T-helper 1 cell (primary cell): ENCODE measurements at places on chromosomes 2 and 18.

DNA sequence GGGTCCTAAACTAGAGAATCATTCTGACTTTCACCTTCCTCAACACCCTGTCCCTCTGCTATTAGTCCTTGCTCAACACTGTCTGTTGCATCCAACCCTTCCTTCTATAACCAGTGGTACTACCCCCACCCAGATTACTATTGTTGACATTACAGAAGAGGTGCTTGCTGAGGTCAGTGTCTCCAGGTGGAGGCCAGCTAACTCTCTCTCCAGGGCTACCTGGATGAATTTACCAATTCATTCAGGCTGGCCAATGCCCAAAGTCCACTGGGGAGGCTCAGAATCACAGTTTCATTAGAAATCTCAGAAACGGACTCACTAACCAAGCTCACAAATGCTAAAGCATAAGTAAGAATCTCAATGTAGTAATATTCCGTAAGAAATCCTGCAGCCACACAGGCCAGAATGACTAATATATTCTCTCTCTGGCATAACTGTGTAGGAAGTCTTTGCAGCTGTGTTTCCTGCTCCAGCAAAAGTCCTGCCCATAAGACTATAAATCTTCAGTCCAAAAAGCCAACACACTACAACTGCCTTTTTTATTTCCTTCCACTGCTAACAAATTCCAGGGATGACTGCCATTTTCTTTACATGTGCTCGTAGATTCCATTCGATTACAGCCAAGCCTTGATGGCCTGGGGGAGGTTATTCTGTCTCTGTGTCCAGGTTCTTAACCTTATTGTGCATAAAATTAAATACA lies 10.0 kb upstream of the TTR start:
- DNase-seq: no peak

DNA sequence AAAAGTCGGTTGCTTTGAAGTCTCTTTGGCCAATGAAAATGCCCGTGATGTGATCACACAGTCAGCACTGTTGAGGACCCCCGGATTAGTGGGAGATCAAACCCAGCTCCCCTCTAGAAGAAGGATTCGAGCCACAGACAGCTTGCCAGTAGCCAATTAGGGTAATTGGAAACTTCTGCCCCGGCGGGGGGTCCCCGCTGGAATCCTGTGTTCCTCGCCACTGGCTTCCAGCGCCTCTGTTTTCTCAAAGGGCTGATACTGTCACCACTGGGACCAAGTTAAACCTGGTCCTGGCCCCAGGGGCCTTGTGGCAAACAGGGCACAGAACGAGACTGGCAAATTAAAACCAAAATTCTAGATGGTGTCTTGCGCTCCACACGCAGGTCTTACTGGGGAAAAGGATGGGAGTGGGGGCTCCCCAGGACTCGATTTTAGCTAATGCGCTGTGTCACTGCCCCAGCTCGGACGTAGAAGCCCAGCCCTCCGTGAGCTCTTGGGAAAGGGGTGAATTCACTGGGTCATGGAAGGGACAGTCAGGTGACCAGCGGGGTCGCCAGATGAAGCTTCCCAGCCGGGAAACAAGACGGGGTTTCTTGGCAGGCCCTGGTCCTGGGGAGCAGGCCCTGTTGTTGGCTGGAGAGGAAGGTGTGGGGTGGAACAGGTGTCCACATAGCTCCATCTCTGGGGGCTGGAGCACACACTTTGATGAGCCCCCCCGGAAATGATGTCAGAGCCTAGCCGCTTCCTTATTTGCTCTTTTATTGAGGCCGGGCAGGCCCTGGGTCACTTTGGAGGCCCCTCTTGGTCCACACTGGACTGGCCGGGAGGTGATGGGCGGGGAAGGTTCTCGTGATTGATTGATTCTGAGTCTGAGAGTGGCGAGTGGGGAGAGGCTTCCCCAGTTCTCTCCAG lies 90.2 kb downstream of the SMAD7 start:
- DNase-seq: no peak

DNA sequence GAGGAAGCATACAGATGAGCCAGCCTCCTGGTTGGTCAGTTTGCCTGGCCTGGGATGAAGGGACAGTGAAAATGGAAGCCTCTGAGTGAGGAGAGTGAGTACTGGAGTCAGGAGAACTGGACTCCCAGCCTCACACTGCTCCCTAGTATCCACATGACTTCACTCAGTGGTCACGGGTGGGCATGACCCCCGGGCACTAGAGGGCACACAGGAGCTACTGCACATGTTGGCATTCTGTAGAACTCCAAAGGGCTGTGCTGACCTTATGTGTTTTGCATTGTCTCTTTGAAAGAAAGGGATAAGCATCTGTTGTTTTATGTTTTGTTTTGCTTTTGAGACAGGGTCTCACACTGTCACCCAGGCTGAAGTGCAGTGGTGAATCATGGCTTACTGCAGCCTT lies 23.7 kb downstream of the NCAPH start:
- DNase-seq: no peak

DNA sequence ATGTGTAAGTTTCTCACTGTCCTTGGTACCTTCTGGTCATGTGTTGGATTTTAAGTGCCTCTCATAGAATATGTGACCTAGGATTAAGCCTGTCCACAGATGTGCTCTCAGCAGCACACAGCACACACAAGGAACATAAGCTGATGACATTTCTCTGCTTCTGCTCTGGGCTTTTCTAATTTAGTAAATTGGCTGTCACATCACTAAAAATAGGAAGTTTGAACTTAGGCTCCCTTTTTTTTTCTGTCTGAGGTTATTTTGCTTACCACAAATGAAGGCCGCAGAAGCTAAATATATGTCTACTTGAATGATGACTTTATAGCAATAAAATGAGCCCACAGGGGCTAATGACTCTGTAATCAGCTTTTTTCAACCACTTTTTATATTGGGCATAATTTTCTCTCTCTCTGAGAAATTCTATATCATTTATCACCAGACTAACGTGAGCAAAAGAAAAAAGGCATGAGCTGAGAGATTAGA lies 150.2 kb upstream of the KLHL14 start:
- no peak for DNase-seq

DNA sequence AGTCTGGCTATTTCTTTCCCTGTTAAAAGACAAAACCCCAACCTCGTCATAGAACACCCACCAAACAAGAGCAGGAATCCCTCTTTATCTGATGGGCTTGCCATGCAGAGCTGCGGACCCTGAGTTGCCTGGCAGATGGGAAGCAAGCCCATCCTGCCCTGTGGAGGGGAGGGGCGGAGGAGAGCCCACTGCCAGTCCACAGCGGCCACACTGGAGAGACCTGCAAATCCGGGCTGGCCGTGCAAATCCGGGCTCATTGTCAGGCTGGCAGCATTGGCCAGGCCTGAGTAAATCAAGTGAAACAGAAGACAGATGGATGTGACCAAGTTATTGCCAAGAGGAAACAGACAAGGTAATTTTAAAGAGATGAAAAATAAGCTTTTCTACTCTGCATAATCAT lies 22.0 kb downstream of the MYL12B start:
- no peak for DNase-seq

GRCh38 chr18:46899274-46899948 lies 17.9 kb downstream of the PIAS2 start:
- no peak for DNase-seq

- DNase-seq: no peak
Measured at GRCh38 chr2:58606799-58607198, 365.7 kb upstream of the FANCL start.

DNA sequence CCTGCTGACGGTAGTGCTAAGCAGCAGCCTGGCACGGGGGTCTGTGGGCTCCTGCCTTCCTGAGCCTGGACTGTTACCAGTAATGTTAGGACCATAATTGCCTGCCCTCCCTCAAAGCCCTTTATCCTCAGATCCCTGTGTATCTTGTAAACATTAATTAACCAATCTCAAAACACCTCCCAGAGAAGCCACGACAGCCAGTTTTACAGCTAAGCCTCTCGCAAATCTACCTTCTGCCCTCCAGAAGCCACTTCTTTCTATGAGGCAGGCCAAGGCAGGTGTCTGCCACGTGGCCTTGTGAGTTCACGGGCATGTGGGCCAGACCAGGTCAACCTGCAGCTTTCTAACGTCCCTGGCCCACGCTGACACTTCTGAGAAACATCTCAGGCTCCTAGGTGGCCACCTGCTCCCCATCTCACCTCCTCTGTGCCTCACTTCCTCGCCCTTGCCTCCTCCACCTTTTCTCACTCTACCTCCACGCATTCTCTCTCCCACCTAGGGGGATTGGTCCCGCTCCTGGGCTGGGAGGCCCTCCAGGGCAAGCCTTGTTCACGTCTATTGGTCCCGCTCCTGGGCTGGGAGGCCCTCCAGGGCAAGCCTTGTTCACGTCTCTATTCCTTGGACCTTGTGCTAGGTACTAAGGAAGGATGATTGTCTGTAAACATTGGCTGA lies 64.3 kb downstream of the EDAR start:
- DNase-seq: no peak

GRCh38 chr2:46503686-46504085 lies 24.3 kb downstream of the TMEM247 start:
- DNase-seq: no peak

DNA sequence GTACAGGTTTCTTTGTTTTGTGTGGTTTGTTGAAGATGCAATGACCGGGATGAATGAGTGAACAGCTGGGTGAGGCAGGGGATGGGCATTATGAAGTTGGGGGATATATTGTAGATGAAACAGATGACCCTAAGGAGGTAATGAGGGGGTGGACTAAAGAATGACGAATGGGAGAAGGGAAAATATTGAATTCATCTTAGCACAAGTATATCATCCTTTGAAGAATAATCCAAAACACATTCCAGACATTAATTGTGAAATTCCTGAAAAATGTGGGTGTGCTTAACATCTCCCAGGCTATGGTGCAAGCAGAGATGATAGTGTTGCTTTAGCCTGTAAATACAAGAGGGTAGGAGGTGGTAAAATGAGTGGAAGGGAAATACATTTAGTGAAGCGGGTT lies 5.8 kb downstream of the CRIM1 start:
- no peak for DNase-seq

DNA sequence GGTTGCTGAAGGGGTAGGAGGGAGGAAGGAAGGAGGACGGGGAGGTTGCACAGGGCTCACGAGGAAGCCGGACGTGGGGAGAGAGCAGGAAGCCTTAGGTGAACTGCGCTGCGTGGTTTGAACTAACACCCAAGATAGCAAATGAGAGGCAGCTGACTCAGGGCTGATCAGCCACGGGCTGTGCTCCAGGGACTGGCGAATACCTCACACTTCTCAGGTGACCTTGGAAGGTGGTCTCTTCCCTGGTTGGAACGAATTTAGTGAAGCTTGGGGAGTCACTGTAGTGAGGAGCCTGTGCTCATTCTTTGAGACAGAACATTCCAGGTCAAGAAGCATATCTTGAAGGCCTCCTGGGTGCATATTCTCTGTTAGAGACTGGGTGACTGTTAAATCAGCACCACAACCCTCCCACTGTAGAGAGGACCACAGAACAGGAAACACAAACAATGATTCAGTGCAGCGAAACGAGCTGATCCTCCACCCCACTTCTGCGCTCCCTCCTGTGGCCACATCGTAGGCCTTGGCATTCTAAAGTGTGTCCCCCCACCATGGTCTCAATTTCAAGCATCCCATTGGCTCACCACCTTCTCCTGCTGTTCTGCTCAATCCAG lies 33.8 kb downstream of the TOGARAM2 start:
- peak; percentile 30 for DNase-seq

- no peak for DNase-seq
Measured at GRCh38 chr18:42901161-42901560, 214.3 kb downstream of the RIT2 start.

- no peak for DNase-seq
Measured at GRCh38 chr2:235728800-235729556, 235.1 kb downstream of the AGAP1 start.

GRCh38 chr2:106165029-106165428 lies 29.1 kb downstream of the UXS1 start:
- no peak for DNase-seq

GRCh38 chr18:13437796-13438506 lies 219.4 kb downstream of the LDLRAD4 start:
- peak; percentile 76 for DNase-seq

DNA sequence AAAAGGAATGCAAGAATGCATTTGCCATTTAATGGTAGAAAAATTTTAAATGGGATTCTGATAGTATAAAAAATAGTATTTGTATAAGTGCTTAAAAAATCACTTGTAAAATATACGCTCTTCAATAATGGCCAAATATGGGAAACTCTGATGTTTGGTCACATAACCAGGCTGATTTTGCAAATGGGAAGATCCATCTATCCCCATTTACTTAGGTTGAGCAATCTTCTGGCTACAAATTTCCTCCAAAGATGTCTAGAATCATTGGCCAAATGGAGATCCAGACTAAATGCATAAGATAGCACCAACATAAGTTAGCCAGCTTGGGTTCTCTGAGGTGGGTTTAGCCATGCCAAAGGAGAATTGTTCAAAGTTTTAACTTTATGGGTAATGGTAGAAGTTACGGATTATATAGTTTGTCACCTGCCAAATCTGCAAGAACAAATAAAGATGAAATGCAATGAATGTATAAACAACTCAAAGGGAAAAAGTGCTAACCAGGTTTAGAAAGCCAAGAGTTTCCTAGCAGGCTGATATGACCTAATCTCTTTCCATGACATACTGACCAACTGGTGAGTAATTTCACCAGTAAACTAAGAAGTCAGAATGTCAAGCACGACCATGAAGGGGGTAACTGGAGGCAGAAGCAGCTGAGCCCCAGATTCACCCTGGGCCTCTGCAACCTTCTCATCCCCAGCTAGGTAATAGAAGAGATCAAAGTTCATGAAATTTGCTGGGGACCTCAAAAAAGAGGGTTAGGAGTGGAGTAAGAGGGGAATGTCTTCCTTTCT lies 10.0 kb downstream of the RHOB start:
- no peak for DNase-seq

- no peak for DNase-seq
Measured at GRCh38 chr2:150274108-150274507, 213.4 kb downstream of the RND3 start.

- no peak for DNase-seq
Measured at GRCh38 chr2:21774691-21775368, 651.1 kb downstream of the TDRD15 start.

DNA sequence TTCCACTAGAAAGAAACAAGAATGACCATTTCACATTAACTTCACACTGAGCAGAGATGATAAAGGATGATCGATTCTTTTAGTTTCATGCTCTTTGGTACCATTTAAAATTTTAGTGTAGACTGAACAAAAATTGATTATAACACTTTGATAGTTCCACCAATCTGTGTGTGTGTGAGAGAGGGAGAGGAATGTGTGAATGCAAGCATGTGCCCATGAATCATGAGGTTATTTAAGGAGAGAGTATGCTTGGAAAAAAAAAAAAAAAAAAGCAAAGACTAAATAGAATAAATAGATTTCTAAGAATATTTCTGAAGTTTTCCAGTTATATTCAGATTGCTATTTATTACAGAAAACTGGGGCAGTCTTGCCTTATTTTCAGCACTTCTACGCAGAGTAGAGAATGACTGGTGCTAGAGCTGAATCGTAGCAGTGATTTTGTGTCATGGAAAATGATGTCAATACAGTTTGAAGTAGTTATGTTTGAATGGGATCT lies 900.8 kb downstream of the SLC4A3 start:
- DNase-seq: no peak

GRCh38 chr2:148720501-148721001 lies 76.0 kb downstream of the EPC2 start:
- peak; percentile 3 for DNase-seq

GRCh38 chr18:43581936-43582519 lies 304.7 kb upstream of the SYT4 start:
- DNase-seq: no peak

GRCh38 chr18:35610089-35610488 lies 28.5 kb downstream of the GALNT1 start:
- no peak for DNase-seq
